ENCODE measurements at places on chromosomes 16 and 17.

DNA sequence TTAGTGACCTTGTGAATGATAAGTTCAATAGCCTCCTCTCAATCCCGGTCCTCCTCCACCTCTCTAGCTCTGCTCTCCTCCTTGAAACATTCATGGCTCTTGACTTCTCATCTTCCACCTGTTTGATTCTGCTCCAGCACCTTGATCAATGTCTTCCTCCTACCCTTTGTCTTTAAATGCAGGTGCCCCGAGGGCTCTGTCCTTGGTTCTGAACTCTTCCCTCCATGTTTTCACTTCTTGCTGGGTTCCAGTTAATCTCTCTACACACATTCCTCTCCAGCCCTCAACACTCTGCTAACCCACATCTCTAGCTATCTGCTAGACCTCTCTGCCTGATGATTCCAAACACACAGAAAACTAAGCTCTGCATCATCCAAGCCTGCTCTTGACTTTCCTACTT, 13.4 kb downstream of the CD300E start:
- DNase-seq = no peak

- no peak for DNase-seq
These were observed 36.2 kb downstream of the STH start for GRCh38 chr17:46035112-46035818.

- no peak for DNase-seq
These were observed 16.7 kb upstream of the IRF8 start for GRCh38 chr16:85882181-85882810.

DNA sequence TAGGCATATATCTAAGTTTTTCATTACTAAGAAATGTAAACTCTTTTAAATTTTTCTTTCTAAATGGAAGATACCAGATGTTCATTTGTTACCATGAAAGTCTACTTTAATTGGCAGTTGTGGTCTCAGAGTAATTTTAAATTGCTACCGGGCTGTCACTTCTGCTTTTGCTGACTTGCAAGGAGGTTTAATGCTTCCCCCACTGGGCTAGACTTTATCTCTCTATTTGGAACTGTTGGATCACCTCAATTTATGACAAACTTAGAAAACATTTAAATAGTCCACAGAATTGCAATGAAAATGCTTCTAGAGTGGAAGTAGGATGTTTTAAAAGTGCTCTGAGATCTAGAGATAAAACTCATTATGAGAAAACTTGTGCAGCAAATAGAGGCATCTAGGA, 479.8 kb upstream of the GOT2 start:
- no peak for DNase-seq

GRCh38 chr16:68731637-68732036, 5.5 kb upstream of the CDH1 start:
- no peak for DNase-seq

- DNase-seq = no peak
These were observed 93.9 kb upstream of the NLRP1 start for GRCh38 chr17:5678171-5678570.

GRCh38 chr16:22257440-22257839, 39.8 kb upstream of the POLR3E start:
- DNase-seq = no peak

DNA sequence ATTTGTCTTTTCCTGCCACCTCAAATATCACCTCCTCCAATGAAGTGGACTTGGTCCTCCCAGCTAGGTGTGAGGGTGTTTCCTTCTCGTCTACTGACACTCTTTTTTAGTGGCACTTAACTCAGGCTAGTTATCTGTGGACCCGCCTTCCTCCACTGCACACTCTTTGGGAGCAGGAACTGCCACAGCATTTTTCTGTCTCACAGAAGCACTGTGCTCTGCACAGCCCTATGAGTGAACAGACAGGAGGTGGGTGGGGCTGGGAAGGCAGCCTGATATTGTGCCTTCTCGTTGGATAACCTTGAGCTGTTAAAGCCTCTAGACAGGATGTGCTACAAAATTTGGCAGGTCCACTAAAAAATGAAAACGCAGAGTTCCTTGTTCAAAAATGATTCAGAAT, 31.9 kb upstream of the HOXB13 start:
- no peak for DNase-seq

GRCh38 chr17:19753051-19753509, 5.0 kb upstream of the ALDH3A1 start:
- DNase-seq = no peak

- DNase-seq = no peak
These were observed 326.7 kb downstream of the C16orf95 start for GRCh38 chr16:86990451-86990850.

GRCh38 chr17:57911834-57912673, 43.2 kb downstream of the CUEDC1 start:
- no peak for DNase-seq

DNA sequence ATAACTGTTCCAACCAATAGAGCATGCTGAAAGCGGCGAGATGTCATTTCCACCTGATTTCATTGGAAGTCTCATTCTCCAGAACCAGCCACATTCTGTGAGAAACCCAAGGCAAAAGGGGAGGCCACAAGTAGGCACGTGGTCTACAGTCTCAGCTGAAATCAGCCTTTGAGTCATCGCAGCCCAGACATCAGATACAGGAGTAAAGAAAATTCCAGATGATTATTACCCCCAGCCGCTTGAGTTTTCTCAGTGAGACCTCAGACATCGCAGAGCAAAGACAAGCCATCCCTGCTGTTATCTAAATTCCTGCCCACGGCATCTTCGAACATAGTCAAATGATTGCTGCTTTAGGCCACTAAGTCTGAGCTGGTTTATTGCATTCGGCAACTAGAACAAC, 23.1 kb downstream of the STAT3 start:
- DNase-seq = no peak

DNA sequence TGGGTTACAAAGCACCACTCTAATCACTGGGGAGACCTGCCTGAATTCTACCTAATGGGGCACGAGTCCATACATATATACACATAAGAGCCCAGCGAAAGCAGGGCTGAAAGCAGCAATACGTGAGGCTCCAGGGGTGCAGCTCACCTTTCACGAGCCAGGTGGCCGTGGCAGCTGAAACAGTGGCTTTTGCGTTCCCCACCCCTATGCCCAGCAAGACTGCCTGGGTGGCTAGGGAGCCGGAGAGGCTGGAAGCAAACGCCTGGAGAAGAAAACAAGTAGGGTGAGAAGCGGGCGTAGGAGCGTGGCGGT, 618 bp downstream of the RUSF1 start:
- no peak for DNase-seq

DNA sequence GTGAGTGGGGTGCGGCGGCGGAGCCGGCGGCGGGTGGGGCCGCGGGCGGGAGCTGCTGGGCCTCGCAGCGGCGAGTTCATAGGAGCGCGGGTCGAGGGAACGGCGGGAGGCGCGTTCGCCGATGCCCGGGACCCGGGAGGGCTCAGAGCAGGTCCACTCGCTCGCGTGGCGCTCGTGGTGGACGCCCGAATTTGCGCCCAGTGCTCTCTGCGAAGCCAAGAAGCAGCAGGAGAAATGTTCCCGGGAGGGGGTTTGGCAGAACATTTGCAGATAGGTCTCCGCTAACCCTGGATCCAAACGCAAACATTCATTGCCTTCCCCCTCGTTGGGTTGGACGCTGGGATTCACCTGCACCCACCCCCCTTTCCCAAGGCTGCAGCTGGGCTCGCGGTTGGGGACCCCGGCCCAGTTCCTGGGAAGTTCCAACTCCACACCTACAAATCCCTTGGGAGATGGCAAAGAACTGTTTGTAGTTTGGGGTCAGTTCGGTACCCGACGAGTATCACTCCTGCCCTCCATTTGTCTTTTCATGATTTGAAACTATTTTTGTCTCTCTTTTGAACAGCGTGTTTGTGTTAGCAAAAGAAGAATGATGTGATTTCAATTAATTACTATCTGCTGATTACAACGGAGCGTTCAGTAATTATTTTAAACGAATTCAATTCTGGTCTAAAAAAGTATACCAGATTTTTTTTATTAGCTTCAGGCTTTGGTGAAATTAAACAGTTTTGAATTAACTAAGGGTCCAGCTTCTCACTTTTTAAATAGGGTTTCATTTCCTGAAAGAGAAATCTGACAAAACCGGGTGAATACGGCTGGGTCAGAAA, 2.3 kb downstream of the NTN1 start:
- DNase-seq = no peak

DNA sequence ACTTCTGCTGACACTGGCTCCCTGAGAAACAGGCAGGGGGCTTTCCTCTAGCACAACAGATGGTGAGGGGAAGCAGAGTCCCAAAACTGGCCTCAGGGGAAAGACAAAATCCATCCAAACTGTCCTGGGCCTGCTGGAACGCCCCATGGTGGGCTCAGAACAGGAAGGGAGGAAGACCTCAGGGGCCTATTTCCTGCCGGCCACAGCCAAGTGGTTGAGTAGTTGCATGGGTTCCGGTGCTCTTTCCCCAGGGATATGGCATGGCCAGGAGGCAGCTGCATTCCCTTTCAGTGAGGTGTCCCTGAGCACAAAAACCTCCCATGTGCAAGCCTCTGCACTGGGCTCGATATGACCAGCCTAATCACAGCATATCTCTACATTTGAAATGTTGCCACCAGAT, 303.0 kb upstream of the IRX5 start:
- DNase-seq = no peak

DNA sequence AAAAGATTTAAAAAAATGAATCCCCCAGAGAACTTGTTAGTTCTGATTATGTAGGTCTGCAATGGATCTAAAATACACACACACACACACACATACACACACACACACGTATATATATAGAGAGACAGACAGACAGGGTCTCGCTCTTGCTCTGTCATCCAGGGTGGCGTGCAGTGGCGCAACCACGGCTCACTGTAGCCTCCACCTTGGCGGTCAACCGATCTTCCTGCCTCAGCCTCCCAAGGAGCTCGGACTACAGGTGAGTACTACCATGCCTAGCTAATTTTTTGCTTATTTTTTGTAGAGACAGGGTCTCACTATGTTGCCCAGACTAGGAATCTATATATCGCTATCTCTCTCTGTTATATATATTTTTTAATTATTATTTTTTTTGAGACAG, 33.4 kb downstream of the GJC1 start:
- DNase-seq = no peak

- no peak for DNase-seq
These were observed 2.3 kb downstream of the RPRML start for GRCh38 chr17:46976626-46977270.

GRCh38 chr17:70622368-70623260, 453.3 kb downstream of the KCNJ2 start:
- DNase-seq = no peak

DNA sequence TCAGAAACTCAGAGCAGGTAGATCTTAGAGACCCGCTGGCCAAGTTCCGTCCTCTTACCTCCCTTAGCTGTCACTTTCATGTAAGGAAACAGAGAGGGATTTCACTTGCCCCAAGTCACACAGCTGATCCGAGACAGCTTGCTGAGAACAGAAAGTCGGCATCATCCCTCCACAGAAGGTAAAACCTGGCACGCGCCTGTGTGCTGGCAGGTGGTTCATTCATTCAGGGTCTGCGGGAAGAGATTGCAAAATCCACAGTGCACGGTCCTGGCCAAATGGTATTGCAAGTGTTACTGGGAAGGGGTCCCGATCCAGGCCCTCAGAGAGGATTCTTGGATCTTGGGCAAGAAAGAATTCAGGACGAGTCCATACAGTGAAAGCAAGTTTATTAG, 139.4 kb upstream of the RPH3AL start:
- DNase-seq = no peak

All from left renal cortex interstitium (tissue), 4 donors.